ENCODE measurements at places on chromosomes 16 and 17.

DNA sequence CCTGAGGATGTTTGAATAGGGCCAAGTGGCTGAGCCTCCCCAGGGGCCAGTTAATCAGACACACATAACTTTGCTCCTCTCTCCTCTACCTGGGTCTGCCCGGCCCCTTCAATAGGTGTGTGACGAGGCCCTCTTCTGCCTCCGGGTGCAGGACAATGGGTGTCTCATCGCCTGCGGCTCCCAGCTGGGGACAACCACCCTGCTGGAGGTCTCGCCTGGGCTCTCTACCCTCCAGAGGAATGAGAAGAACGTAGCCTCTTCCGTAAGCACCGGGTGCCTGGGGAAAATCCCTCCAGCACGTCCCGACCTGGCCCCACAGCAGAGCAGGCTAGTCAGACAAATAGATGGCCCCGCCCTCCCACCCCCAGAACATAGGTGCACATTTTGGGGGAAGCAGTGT lies 16.1 kb upstream of the KIF19 start:
- DNase-seq: no peak

- no peak for DNase-seq
Observed at GRCh38 chr17:6135996-6136395, 65.8 kb downstream of the WSCD1 start.

DNA sequence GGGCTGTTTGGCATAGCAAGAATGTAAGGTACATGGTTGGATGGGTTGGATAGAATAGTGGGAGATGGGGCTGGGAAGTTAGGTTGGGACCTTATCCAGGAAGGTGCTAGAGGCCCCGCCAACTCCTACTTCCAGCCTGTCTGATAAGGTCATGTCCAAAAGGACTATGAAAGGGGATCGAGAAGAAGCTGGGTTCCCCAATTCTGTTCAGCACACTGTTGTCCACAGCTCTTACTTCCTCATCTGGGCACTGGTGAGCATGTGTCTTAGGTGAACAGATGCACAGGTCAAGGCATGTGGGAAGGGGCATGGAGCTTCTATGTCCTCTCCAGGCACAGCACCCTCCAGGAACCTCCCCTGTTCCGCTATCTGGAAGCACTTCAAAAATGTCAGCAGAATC lies 5.6 kb upstream of the ULK2 start:
- no peak for DNase-seq

GRCh38 chr17:75036643-75037268 lies 10.0 kb downstream of the ATP5PD start:
- DNase-seq: peak; percentile 74

- DNase-seq: no peak
Observed at GRCh38 chr17:50816271-50816670, 19.1 kb upstream of the WFIKKN2 start.

DNA sequence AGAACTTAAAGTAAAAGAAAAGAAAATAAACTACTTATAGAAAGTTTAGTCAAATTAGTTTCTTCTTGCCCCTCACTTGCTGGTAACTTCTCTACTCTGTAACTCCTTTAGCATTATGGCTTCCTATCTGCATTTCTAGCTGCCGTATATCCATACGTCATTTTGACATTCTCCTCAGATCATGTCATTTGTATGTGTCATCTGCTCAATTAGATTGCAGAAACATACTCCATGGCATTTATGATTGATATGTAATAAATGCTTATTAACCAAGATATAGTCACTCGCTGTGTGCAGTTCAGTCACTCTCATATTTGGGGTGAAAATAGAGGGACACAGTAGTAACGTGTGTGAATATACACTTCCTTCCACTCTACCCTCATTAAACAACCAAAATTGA lies 103.4 kb downstream of the ZNF18 start:
- DNase-seq: no peak

- DNase-seq: no peak
Observed at GRCh38 chr16:5634666-5635180, 537.1 kb upstream of the EEF2KMT start.

GRCh38 chr17:11499881-11500280 lies 98.4 kb upstream of the DNAH9 start:
- DNase-seq: no peak

DNA sequence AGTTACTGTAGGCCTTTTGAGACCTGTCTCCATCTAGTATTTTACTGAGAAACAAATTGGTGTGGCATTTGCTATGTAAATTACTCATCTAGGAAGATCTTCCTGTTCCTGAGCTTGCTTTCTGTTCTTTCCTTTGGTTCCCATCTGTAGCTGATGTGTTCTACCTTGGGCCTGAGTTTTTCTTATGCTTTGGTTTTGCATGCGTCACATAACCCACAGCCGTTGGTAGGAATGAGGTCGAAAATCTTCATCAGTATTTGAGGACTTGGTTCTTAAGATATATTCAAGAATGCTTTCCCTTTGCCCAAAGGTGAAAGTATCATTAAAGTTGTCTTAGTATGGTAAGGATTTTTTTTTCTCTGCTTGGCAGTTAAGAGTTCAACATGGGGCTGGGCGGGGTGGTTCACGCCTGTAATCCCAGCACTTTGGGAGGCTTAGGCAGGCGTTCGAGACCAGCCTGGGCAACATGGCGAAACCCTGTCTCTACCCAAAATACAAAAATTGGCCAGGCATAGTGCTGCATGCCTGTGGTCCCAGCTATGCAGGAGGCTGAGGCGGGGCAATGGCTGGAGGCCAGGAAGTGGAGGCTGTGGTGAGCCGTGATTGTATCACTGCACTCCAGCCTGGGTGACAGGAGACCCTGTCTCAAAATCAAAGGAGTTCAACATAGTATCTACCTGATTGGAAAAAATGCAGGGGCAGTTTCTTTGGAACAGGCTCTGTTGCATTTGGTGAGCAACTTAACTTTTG lies 28.8 kb downstream of the IST1 start:
- DNase-seq: no peak

DNA sequence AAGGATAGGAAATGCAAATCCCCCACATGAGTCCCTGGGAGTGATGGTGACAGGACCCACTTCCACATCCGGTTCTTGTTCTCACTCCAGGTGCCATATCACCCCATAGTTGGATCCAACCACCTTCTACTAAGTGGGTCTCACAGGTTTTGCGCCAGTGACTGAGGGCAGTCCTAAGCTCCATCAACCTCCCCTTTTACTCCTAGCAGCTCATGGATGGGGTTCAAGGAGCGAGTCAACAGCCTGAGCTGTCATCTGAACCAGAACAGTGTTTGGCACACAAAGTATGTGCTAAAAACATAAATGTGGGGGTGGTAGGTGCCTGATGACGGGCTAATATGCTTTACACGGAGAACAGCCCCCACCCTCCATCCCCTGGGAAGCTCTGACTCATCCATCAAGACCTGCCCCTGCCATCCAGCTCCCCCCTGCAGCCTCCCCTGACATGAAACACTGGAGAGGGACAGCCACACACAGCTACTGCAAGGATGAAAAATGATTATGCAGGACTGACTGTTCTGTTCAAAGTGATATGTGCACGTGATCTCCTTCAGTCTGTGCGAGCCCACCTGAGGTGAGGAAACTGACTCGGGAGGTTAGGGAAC lies 143.2 kb upstream of the CDH5 start:
- no peak for DNase-seq

- no peak for DNase-seq
Observed at GRCh38 chr16:59597269-59597668, 863.2 kb upstream of the GOT2 start.

GRCh38 chr16:10678655-10679054 lies 16.1 kb downstream of the TEKT5 start:
- DNase-seq: no peak

GRCh38 chr16:4147236-4147635 lies 31.0 kb upstream of the ADCY9 start:
- no peak for DNase-seq

GRCh38 chr16:5325932-5326331 lies 228.3 kb upstream of the EEF2KMT start:
- no peak for DNase-seq

DNA sequence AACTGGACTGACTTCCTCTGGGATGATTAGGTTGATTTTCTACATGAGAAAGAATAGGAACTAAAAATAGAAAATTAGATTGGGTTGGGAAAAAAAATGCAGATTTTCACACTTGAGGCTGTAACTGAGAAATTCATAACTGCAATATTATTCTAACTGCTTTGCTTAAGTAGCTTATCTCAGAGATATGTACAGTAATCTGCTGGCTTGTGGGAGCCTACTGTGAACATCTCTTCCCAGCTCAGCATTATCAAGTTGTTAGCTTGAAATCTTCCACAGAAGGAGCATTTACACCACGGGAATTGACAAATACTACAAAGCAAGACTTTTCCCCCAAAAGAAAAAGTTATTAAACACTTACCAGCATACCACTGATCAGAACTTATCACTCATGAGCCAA lies 58.9 kb downstream of the CNTNAP4 start:
- no peak for DNase-seq

Data from left lobe of liver (tissue), 2 donors.